ENCODE measurements at places on chromosomes 1 and 21.

- no peak for DNase-seq
Observed at GRCh38 chr1:21904704-21905520, 32.2 kb downstream of the HSPG2 start.

DNA sequence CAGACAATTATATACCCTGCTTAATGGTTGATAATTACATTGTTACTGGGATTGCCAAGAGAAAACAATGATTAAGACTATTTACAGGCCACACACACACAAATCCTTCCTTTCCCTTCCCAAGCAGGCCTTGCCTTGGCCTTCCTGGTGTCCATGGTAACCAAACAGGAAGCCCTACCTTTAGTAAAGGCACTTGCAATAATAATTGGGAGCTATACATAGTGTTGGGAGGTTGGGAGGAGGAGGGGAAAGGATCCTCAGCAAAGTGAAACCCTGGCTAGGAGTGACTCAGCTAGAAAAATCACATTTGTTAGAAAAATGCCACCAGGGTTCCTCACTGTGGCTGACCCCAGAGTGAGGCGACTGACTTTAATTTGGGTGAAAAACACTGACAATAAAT, 122.3 kb upstream of the ADAR start:
- DNase-seq = no peak

DNA sequence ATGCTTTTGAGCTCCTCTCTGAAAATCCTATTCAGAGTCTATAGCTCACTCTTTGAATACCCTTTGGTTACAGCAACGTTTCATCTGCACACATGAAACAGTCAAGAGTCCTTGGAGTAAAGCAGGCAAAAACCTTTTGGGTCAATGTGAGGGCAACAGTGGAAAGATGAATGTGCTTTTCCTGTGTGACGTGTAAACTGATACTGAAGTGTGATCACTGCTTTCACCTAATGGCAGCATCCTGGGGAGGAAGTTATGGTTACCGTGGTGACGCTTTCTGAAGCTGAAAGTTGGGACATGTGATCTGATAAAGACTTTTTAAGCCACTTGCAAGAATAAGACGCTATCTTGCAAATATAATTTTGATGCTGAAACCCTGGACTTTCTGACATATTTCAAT, 160.0 kb downstream of the SEC16B start:
- DNase-seq = no peak

DNA sequence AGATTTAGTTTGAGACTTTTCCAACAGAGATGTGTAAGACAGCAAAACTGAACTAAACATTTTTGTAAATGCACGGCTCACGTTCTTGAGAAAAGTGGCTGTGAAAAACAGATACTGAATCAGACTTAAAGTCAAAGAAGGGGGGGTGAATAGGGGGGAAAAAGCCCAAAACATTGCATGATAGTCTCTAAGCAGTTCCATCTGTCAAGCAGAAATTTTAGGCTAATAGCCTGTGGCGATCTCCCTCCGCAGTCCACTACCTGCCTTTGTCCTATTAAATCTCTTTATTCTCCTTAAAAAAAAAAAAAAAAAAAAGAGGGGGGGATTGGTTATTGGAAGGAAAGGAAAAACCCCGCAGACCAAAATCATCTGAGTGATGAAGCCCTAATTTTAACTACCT, 217.6 kb upstream of the NFIA start:
- DNase-seq = no peak

GRCh38 chr1:23083714-23084480, 64.6 kb downstream of the KDM1A start:
- no peak for DNase-seq

DNA sequence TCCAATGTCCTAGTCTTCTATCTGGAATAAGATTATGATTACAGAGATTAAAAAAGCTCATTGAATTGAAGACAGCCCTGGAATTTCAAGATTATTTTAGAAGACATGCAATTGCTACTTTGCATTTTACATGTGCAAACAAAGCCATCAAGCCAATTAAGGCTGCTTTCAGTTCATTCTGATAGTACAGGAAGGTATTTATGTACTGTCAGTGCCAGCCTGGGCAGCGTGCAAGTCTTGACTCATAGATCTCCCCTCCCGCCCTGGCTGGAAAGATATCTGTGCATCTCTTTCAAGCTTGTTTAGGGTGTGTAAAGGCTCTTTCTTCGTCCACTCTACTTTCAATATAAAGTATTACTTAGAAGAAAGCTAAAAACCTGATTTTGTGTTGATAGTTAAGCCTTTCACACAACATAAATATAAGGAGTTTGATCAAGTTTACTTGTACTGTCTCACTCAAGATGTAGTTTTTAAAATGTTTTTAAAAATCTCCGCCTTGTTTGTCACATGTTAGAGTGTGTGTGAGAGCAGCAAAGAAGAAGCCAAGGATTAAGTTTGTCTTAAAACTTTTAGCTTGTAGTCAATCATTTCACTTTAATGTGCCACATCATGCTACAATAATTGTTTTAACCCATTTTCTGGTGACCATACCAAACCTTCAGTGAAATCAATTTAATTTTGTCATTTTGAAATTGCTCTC, 13.6 kb upstream of the LYPLAL1 start:
- no peak for DNase-seq

DNA sequence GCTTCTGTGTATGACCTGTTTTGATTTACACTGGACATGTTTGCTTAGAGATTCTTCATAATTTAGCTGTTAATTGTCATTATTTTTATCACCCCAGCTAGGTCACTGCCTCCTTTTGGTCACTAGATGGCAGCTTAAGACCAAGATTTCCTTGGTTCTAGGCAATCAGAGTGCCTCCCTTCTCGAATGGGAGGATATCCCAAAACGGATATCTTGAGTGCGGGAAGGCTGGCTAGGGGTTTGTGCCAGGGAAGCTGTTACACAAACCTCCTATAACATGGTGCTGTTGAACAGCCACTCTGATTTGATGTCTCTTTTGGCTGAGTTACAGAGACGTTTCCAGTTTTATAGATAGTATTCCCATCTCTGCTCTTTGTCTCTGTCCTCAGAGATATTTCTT, 283.5 kb downstream of the S1PR1 start:
- no peak for DNase-seq

DNA sequence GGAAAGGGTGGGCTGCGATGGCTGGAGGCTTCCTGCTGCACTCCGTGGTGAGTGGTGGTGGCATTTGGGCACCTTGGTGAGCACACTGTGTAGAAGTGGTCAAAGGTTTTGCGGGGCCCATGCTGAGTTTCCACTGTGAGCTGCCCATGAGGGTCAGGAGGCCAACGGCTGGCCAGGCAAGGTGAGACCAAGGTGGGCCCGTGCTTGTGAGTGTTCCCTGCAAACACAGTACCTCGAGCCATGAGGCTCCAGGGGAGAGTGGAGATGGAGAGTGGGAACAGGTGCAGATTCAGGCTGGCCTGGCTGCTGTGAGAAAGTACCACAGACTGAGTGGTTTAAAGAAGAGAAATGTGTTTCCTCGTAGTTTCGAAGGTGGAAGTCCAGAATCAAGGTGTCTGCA, 40.8 kb downstream of the AJAP1 start:
- no peak for DNase-seq

DNA sequence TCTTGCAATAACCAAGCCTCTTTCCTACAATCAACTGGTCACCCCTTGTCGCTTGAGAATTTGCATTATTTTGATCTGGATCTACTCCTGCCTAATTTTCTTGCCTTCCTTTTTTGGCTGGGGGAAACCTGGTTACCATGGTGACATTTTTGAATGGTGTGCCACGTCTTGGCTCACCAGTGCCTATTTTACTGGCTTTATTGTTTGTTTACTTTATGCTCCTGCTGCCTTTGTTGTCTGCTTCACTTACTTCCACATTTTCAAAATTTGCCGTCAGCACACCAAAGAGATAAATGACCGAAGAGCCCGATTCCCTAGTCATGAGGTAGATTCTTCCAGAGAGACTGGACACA, 743 bp downstream of the GPR52 start:
- DNase-seq = no peak

- peak; percentile 65 for DNase-seq
Observed at GRCh38 chr1:159854693-159855192, 7.7 kb downstream of the VSIG8 start.

DNA sequence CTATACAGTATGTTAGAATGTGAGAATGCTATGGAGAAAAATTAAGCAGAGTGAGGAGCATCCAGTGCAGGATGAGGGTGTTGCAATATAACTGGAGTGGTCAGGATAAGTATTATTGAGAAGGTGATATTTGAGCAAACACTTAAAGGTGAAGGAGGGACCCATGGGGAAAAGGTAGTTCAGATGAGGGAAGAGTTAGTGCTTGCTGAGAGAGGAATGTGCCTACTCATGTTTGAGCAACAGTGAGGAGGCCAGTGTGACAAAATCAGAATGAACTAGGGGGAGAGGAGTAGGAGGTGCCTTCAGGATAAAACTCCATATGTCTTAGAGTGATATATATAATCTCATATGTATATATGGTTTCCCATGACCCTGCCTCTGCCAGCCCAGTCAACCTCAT, 6.2 kb upstream of the TRIM45 start:
- no peak for DNase-seq

DNA sequence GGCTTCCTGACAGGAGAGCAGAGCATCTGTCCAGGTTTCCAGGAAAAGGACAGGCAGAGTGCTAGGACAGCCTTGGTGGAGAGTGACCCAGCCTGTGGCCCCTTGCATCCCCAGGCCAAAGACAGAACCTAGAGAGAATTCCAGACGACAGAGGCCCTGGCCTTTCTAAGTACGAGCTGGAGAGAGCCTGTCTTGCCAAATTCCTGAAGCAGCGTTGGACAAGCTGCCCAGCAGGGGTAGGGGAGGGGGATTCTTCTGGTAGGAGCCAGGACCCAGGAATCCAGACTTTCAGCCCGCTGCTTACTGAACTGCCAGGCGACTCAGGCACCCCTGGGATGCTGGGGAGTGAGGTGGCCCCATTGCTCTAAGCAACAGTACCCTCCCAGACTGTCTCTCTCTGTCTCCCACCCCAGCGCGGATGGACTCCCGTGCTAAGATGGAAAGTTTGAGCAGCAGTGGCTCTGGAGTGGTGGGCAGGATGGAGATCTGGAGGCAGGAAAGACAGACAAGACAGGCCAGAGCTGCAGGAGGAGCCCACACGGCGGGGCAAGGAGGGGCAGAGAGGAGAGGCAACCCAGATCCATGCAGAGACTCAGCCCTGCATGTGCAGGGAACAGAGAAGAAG, 8.8 kb upstream of the PEAR1 start:
- no peak for DNase-seq

GRCh38 chr1:179107706-179108629, 26.1 kb downstream of the TOR3A start:
- no peak for DNase-seq

DNA sequence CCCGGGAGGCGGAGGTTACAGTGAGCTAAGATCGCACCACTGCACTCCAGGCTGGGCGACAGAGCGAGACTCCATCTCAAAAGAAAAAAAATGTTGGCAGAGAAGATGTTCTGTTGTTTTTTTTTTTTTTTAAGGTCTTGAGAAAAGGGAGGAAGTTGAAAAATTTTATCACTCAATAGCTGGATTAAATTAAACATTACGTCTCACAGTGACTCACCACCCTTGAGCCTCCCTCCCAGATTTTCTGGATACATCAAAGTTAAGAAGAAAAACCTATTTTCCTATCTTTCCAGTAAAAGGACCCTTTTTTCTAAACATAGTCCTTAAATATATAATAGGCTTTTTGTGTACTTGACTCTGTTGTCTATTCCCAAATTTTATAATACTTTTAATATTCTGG, 35.5 kb downstream of the IFNAR1 start:
- DNase-seq = no peak

GRCh38 chr1:220370041-220370700, 97.9 kb upstream of the RAB3GAP2 start:
- no peak for DNase-seq

- DNase-seq = peak; percentile 53
Observed at GRCh38 chr1:44810101-44810761, 1.9 kb downstream of the BTBD19 start.

DNA sequence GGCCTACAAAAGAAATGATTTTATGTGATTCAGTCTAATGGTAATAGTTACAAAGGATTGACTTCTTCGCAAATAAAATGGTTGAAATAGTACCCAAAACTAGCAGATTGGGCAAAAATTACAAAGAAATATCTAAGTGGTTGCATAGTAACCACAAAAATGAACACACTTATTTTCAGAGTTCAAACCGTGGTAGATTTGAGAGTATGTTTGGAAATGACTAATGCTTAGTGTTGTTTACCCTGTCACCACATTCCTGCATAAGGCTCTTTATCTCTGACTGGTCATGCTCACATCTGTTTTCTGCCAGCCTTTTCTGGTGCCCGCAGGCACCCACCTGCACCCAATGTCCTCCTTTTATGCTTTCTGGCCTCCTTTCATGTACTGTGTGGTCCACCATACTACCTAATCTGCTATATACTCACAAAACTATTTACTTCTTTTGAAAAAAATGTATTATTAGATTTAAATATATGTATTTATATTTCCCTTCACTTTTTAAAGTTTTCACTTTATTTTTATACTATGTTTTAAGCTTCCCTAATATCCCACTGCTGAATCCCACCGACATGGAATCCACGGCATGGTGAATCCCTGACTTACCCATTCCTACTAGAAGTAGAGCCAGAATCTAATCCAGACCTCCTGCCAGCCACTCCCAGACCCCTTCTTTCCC, 30.3 kb downstream of the PTPRC start:
- no peak for DNase-seq

DNA sequence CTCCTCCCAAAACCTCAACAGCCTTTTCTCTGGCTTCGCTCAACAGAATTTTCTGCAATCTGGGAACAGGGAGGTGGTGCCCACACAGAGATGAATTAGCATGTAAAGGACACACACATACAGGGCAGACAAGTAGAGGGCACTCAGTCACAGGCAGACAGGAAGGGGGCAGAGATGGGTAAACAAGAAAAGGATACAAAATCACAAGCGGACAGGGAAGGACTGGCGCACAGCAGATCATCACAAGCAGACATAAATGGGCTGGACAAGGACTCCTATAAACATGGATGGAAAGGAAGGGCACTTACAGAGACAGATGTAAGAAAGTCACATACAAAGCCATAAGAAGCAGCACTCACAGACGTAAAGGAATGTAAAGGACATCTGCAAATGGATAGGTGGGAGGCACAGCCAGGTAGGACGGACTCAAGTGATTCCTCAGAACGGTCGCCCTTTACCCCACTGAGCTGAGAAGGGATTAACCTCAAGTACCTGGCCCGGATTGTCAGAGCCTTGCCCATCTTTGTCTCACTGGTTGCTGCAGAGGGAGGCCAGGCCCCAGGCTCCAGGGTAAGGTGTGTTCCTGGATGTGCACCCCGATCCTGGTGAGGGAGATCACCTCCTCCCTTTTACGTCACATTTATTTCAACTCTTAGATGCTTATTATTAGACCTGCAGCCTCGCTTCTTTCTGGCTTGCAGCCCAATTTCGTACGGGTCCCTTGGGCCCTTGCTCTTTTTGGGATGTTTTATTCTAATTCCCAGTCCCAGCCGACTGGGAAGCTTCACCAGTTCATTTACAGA, 836 bp upstream of the PRCC start:
- no peak for DNase-seq

- peak; percentile 30 for DNase-seq
Observed at GRCh38 chr1:62045574-62045973, 149.1 kb upstream of the L1TD1 start.

GRCh38 chr21:43881935-43882334, 16.9 kb downstream of the AGPAT3 start:
- DNase-seq = no peak

- peak; percentile 55 for DNase-seq
Observed at GRCh38 chr1:208243967-208244916, at the start of gene PLXNA2. Gene PLXNA2 (minus strand): TSS chr1:208244384. CDS start chr1:208217922, 26,462 bp downstream.
